ENCODE measurements at places on chromosomes 4 and X.
A peak's percentile ranks its signal among the peaks of the same experiment; 100 is the strongest.

- DNase-seq: no peak
These were observed 516.2 kb upstream of the ADGRL3 start for GRCh38 chr4:60683973-60684372.

- DNase-seq: no peak
These were observed 50.7 kb upstream of the NLGN4X start for GRCh38 chrX:6279277-6279909.

DNA sequence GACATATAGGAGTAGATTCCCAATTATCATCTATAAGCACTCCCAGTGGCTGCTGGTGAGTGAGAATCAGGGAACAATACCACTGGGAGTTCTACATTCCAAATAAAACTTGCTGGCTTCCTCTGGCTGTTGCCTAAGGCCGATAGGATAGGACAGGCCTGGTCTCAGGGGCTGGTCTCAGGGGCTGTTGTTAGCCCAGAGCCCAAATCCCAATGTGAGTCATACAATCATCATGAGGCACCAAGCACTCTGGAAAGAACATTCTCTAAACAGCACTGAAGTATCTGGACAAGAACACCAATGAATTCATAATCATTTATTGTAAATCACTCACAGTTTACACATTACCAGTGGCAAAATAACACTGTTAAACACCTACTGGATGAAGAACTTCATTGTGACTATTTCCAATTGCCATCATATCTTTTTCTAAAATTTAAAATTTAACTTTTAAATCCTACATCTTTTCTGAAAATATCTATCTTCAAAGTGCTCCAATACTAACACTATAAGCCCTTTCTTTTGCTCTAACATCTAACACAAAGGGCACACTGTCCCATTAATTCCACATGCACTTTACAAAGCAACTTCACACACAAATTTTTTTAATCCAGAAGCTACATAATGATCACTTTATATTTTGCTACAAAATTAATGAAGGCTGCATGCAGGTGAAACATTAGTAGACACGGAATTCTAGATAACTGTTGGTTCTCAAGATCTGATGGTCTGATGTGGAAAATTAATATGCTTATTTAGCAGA, 67.6 kb upstream of the TMEM150C start:
- DNase-seq: no peak

- no peak for DNase-seq
These were observed 93.1 kb downstream of the GPC3 start for GRCh38 chrX:133892337-133892736.

DNA sequence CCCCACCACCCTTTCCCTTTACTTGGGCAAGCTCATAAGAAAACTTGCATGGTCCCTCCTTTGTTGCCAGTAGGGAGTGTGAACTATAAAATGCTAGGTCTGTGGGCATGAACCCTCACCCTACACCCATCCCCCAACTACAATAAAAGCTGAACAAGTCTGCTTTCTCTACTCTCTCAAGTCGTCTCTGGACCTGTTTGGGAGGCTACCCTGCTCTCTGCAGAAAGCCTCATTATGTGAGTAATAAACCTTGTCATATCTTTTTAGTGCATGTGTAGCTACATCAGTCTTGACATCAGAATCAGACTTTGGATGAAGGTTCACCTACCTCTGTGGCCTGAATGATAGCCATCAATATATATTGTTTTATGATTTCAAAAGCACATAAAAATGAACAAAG, 155.4 kb upstream of the FAM241A start:
- no peak for DNase-seq

- DNase-seq: no peak
These were observed 10.8 kb downstream of the CXCR3 start for GRCh38 chrX:71607488-71607887.

DNA sequence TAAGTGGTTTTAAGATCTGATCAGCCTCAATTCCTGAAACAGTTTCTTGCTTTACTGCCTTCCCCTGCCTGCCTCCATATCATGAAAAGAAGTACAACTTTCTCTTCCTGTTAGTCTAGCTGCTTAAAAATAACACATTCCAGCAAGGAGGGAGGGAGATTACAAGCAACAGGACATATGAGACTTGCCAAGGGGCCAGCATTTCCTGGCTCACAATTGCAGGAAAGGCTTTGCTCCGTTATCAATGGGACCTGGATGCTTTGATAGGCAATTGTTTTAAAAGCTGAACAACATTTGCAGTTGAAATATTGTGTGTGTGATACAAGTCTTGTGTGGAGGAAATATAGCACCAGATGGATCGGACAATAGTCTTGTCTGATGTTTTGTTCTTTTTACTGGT, 425.0 kb downstream of the FAT4 start:
- no peak for DNase-seq

- DNase-seq: no peak
These were observed 9.7 kb upstream of the MAGEA4 start for GRCh38 chrX:151902813-151903591.

DNA sequence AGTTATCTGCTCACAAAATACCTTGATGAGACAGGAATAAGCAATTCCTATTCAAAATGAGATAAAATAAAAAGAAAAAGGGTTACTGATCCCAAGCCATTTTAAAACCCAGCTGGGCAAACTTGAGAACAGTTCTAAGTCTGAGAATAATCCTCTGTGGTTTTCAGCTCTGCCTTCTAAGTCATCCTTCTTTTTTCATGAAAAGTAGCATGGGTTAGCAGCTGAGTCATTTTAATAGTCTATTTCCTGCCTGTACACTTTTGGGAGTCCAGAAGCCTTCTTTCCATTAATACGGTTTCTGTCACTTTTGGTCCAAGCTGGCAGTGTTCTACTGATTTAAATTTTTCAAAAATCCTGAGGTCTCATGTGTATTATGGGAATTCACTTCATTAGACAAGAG, 374.3 kb downstream of the IQCM start:
- peak; percentile 16 for DNase-seq

DNA sequence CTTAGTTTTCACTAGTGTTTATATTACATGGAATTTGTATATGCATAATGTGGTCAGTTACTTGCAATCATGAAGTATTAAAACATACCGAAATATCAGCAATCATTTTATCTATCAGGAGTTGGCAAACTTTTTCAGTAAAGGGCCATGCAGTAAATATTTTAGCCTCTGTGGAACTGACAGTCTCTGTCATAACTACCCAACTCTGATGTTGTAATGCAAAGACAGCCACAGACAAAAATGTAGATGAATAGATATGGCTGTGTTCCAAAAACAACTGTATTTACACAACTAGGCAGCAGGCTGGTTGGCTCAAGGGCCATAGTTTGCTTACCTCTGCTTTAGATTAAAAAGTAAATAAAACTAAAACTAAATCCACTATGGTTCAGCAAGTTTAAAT, 200.2 kb downstream of the HS3ST1 start:
- peak; percentile 26 for DNase-seq

DNA sequence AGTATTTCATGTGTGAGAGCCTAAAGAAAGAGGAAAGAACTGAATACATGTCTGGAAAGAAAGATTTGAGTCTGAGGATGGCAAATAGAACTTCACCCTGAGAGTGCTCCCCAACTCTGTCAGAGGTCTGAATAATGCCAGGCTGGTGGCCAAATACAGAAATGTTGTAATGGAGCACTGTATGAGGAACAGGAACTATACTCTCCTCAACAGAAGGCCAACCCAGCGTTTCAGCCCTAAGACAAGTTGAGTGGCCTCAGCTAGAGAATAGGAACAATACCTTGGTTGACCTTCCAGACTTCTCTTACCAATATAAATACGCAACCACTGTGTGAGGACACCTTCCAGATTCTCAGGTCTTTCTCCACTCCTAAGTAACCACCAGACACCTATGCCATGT, 94.5 kb upstream of the STIM2 start:
- DNase-seq: no peak

- DNase-seq: no peak
These were observed 497.5 kb downstream of the KCNIP4 start for GRCh38 chr4:21451032-21451431.

- peak; percentile 51 for DNase-seq
These were observed 677 bp upstream of the CYP4V2 start for GRCh38 chr4:186190581-186191199.

- DNase-seq: no peak
These were observed 38.1 kb upstream of the GJB1 start for GRCh38 chrX:71184803-71185495.

GRCh38 chr4:114922592-114922933, 190.9 kb downstream of the NDST4 start:
- no peak for DNase-seq

DNA sequence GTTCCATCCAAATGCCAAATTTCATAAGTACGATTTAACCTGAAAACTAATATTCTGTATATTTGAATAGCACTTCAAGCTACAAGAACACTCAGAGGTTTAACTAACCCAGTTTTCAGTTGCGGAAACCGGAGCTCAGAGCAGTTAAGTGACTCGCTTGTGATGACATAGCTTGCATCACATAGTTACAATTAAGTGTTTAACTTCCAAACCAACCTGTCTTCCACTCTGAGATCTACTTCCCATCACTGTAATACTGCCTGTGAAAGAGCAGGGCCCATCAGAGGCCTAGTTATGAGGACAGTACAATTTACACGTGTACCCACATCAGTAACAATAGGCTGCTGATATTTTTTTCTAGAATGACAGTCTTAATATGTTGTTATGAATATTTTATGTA, 120.3 kb downstream of the MAD2L1 start:
- DNase-seq: no peak

GRCh38 chr4:7310451-7310850, 118.1 kb downstream of the SORCS2 start:
- DNase-seq: no peak

DNA sequence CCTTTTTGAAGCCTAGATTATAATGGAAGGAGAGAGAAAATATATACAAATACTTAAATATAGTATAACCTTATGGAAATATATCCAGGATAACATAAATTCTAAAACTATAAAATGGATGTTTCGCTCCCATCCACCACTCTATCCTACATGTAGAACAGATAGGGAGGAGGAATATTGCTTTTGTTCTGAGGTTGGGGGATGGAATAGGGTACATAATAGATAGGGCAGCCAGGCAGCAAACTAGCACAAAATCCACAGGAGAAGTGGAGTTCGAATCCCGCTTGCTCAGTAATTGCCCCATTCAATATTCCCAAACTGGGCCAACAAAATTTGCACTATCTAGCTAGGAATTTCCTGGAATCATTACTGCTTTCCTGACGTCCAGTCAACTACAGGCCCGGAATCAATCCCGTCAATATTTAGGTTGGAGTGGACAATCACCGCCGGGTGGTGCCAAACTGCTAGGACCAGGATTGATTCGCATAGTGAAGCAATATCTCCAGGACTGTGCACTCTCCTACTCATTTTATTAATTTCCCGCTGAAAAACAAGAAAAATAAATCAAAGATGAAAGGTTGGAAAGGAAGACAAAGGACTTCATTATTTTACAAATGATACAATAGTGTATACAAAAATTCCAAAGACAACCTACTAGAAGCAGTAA, 40.4 kb upstream of the PAPSS1 start:
- no peak for DNase-seq

GRCh38 chrX:54640103-54640690, 110.2 kb downstream of the GNL3L start:
- no peak for DNase-seq

- DNase-seq: no peak
These were observed 103.0 kb downstream of the ZNF518B start for GRCh38 chr4:10354225-10354624.

- DNase-seq: no peak
These were observed 15.9 kb downstream of the SH3TC1 start for GRCh38 chr4:8215001-8215427.

- DNase-seq: peak; percentile 25
These were observed 133.4 kb downstream of the ATG4A start for GRCh38 chrX:108224727-108225621.

GRCh38 chr4:135338181-135338580, 1136.6 kb upstream of the PABPC4L start:
- no peak for DNase-seq

DNA sequence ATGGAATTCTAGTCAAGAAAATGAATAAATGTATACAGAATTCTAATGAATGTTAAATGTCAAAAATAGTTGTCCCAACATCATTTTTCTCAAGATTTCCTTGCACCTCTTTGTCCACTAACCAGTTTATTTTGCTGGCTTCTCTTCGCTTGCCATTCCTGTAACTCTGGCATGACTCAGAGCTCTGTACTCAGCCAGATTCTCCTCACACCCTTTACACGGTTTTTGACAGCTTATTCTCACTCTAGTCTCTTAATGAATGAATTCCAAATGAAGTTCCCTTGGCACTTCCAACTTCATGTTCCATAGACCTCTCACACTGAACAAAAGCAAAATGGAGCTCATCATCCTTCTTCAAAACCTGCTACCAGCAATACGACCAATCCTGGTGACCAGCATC, 419.3 kb upstream of the SLIT2 start:
- DNase-seq: no peak

DNA sequence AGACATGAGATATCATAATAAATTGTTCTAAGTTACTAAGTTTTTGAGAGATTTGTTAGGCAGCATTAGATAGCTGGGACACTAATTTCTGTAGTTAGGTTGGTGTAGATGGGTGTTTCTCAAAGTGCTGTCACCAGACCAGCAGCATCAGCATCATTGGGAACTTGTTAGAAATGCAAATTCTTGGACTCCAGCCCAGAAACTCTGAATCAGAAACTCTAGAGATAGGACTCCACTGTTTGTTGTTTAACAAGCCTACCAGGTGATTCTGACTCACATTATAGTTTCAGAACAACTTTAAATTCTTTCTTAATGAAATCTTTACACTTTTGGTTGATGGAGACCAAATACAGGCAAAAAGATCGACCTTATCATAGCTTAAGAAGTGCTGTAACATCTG, 173.7 kb downstream of the PABPC4L start:
- DNase-seq: no peak

GRCh38 chr4:89158884-89159503, 47.7 kb downstream of the TIGD2 start:
- DNase-seq: peak; percentile 40

- peak; percentile 97 for DNase-seq
These were observed 34.5 kb upstream of the RAB33B start for GRCh38 chr4:139419388-139419914.

DNA sequence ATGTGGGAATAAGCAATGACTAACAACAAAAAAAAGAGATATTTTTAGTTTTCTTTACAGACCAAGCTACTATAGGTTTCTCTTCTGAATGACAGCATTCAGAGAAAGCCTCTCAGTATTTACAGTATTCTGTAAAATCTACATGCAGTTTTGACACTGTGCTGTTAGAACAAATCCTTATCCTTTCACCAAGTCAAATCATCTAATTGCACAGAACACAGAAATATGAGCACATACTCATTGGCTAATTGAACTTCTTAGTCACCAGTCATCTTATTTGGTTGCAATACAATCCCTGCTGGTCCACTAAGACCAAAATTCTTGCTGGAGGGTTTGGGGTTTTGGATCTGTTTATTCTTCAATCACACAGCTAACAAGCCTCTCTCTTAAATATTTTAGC, 5.7 kb downstream of the ACOT9 start:
- DNase-seq: no peak

GRCh38 chr4:1777822-1778641, 15.1 kb upstream of the FGFR3 start:
- DNase-seq: no peak

- DNase-seq: peak; percentile 74
These were observed 47.5 kb upstream of the GALNT7 start for GRCh38 chr4:173121076-173121561.

GRCh38 chrX:132612821-132613564, 124.2 kb upstream of the MBNL3 start:
- peak; percentile 53 for DNase-seq

All from Kasumi-1 (cell line).